Aorta (tissue), 5 donors: ENCODE measurements at places on chromosomes 6 and 20. TPM values are rescaled to one million over a fixed set of nuclear protein-coding genes. Genes with fewer than 3 reads are reported as not detected.

SAMD3 gene
- polyA plus RNA-seq = not detected

NRN1 gene
- polyA plus RNA-seq = 2.3 TPM

PHACTR2 gene
- 15.3 TPM for polyA plus RNA-seq

TNFRSF21 gene
- 3.9 TPM for polyA plus RNA-seq

LTA gene
- polyA plus RNA-seq = 0.18 TPM

SLC2A10 gene
- polyA plus RNA-seq = 9.7 TPM

RUNX2 gene
- polyA plus RNA-seq = 1.0 TPM

MAVS gene
- polyA plus RNA-seq = 14.6 TPM

BANF2 gene
- not detected for polyA plus RNA-seq

ADTRP gene
- 0.82 TPM for polyA plus RNA-seq

COL21A1 gene
- polyA plus RNA-seq = 67.0 TPM

POM121L2 gene
- polyA plus RNA-seq = not detected

ARMC12 gene
- polyA plus RNA-seq = 6.4 TPM

BPI gene
- not detected for polyA plus RNA-seq

FAM209A gene
- polyA plus RNA-seq = 0.43 TPM

LRP11 gene
- polyA plus RNA-seq = 0.63 TPM

GLP1R gene
- not detected for polyA plus RNA-seq

ANKEF1 gene
- 0.50 TPM for polyA plus RNA-seq

IL17F gene
- not detected for polyA plus RNA-seq

TPBG gene
- 30.0 TPM for polyA plus RNA-seq

KCNQ5 gene
- polyA plus RNA-seq = 0.15 TPM

SRSF12 gene
- 0.38 TPM for polyA plus RNA-seq

HLA-DMB gene
- 35.7 TPM for polyA plus RNA-seq

DDX43 gene
- not detected for polyA plus RNA-seq

KPNA5 gene
- 3.8 TPM for polyA plus RNA-seq

FUT9 gene
- polyA plus RNA-seq = not detected

KIF6 gene
- not detected for polyA plus RNA-seq

HFE gene
- polyA plus RNA-seq = 3.9 TPM

OPN5 gene
- not detected for polyA plus RNA-seq

ETV7 gene
- 5.4 TPM for polyA plus RNA-seq

HS3ST5 gene
- not detected for polyA plus RNA-seq

PRICKLE4 gene
- 0.61 TPM for polyA plus RNA-seq

TRIM31 gene
- polyA plus RNA-seq = 13.8 TPM

ID1 gene
- polyA plus RNA-seq = 163 TPM

GSTA1 gene
- polyA plus RNA-seq = not detected
